ENCODE measurements at places on chromosomes 16 and 17.

DNA sequence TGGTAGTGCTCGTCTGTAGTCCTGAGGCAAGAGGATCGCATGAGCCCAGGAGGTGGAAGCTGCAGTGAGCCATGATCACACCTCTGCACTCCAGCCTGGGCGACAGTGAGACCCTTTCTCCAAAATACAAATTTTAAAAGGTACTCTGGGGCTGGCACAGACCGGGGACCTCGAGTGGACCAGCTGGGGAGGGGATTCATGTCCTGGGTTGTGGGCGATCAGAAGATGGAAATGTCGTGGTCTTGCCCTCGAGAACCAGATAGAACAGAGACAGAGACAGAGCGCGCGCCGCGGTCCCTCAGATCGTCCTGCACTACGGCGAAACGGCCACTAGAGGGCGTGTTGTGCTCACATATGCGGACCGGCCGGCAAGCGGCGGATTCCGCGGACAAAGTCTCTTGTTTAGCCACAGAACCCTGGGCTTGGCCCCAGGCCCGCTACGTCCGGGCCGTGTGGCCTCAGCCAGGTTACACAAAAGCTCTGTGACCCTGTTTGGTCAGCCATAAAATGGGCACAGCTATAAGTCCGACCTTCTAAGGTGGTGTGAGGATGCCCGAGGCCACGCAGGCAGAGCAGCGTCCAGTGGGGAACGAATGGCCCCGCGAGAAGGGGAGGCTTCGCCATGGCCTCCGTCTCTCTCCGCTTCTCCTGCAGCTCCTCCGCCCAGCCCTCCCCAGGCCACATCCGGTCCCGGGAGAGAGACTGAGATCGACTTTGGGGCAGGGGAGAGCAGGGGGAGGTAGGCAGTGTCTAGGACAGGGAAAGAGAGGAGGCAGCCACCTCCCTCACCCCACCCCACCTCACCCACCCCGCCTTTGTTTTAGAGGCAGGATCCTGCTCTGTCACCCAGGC, 14.6 kb upstream of the SBK1 start:
- peak; percentile 90 for DNase-seq

GRCh38 chr16:86680162-86680561, 101.8 kb downstream of the FOXL1 start:
- no peak for DNase-seq

GRCh38 chr16:8108991-8109509, 481.3 kb downstream of the TMEM114 start:
- DNase-seq = no peak

GRCh38 chr17:61632826-61633225, 41.8 kb upstream of the NACA2 start:
- no peak for DNase-seq

DNA sequence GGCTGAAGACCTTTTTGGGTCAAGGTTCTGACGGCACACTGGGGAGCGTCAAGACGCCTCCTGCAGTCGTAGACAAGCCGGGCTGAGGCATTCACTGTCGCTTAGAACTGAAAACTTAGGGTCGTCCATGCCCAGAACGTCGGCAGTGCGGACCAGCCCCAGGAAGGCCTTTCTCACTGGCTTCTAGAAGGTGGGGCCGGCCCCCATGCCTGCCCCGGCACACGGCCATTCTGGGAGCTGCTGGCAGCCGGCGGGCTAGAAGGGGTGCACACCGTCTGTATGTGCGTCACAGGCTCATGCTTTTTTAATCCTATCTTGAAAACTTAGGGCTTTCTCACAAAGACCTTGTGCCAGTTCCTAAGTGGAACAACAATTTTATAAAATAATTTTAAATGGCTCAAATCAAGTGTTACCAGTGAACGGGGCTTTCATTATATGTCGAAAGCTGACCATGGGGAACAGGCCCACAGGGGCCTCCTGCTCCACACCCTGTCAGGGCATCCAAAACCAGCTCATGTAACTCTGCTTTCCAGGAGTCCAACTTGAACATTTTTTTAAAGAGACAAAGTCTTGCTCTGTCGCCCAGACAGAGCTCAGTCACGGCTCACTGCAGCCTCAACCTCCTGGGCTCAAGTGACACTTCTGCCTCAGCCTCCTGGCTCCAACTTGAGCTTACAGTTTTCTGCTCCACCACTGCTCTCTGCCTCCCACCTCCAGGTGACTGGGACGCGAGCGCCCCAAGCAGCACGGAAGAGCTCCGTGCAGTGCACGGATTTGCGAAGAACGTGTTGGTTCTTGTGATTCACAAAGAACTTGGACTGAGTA, 111.2 kb downstream of the ANKRD11 start:
- DNase-seq = no peak

DNA sequence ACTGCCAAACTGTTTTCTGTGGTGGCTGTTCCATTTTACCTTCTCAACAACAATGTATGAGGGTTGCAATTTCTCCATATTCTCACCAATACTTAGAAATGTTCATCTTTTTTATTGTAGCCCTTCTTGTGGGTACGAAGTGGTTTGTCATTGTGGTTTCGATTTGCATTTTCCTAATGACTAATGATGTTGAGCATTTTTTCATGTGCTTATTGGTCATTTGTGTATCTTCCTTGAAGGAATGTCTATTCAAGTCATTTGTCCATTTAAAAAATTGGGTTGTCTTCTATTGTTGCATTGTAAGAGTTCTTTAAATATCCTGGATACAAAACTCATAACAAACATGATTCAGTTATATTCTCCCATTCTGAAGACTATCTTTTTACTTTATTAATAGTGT, 47.5 kb upstream of the CCL2 start:
- DNase-seq = no peak

GRCh38 chr17:81552244-81553017, at the start of gene FAAP100:
TSS of gene FAAP100 (minus strand) at chr17:81552353. CDS start at chr17:81552330, 23 bp downstream.
- peak; percentile 82 for DNase-seq

DNA sequence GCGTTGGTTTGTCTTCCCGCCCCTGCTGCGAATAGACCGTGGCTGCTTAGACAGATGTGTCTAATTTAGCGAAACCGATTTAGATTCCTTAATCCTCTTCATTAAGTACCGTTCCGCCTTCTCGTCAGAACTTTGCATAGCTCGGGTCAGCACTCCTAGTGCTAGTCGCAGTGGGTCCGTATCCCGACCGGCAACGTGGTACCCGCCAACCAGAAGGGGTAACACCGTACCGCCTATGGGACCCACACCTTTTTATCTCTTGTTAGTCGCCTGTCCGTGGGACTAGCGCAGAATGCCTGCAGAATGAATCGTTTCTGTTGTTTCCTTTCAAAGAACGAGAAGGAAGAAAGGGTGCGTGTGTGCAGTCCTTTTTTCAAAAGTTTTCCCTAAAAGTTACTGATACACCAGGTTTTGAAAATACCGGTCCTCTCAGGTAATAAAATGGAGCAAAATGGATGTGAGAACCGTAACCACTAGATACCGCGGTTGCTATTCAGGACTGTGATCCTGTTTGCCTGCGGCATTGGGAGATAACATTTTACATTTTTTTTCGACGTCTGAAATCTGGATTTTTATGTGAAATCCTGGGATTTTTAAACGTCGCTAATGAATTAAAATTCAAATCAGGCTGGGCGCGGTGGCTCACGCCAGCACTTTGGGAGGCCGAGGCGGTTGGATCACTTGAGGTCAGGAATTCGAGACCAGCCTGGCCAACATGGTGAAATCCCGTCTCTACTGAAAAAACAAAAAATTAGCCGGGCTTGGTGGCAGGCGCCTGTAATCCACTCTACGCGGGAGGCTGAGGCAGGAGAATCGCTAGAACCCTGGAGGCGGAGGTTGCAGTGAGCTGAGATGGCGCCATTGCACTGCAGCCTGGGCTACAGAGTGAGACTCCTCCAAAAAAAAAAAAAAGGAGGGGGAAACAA, 998 bp upstream of the SRSF1 start:
- DNase-seq = no peak

DNA sequence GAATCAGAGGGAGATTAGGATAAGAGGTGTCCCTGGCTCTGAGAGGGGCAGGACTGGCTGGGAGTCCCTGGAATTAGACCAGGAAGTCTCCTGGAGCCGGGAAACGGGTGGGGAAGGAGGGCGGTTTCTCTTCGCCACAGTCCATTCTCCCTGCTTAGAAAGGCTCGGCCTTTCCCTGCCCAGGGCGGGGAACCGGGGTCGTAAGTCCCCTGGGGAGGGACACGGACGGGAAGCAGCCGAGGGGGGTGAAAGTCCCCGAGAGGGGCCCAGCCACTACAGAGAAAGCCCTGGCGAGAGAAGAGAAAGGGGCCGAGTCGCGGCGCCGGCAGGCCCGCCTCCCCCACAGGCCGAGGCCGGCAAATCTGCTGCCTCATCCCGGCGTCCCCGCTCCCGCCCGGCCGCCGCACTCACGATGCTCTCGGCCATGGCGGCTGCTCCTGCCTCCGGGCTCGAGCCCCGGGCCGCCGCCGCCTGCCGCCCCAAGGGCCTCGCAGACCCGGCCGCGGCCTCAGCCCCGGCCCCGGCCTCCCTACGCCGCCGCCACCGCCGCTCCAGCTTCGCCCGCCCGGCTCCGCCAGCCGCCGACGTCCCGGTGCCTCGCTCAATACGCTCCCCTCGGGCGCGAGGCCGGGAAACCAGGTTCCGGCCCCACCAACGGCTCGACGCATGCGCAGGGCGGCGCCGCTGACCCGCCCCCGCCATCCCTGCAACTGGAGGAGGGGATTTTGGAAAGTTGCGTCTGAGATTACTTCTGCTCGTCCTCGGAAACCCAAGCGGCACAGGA, at the start of the genes NPLOC4 and TSPAN10:
TSS of gene NPLOC4 (minus strand) at position 608 of the 784 bp plus-strand sequence. CDS start at position 426, 182 bp downstream.
TSS of gene TSPAN10 (plus strand) at position 692 of the 784 bp plus-strand sequence. CDS start 5,217 bp downstream, outside the sequence.
- DNase-seq = peak; percentile 89

GRCh38 chr16:49250689-49251088, 30.9 kb downstream of the CBLN1 start:
- DNase-seq = no peak

GRCh38 chr17:53894591-53894990, 71.9 kb downstream of the KIF2B start:
- no peak for DNase-seq

- no peak for DNase-seq
Observed at GRCh38 chr17:76560036-76560876, 20.4 kb downstream of the PRCD start.

- DNase-seq = no peak
Observed at GRCh38 chr17:59634632-59635541, 15.2 kb downstream of the CLTC start.

DNA sequence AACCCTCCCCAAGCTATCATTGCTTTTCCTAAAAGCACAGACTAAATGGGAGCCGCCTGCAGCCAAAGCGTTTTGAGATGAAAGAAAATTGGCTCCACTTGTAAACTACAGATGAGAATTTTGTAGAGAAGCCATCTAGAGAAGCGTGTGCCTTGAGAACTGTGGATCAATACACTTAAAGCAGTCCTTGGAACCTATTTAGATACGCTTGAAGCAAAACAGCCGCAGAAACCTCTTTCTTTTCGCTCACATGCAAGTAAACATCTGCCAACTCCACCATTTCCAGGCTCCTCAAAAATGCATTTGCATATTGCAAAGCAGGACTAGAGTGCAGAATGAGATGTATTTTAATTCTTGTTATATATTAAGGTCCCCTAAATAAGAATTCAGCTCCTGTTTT, 13.1 kb downstream of the KIAA0513 start:
- DNase-seq = no peak
